WTC11 (cell line): ENCODE measurements at places on chromosomes 11 and 22. TPM values are rescaled to one million over a fixed set of nuclear protein-coding genes. Genes with fewer than 3 reads are reported as not detected.
A peak's percentile ranks its signal among the peaks of the same experiment; 100 is the strongest.

- no peak for DNase-seq
Measured at GRCh38 chr11:29293825-29294224, 723.0 kb downstream of the KCNA4 start.

DNA sequence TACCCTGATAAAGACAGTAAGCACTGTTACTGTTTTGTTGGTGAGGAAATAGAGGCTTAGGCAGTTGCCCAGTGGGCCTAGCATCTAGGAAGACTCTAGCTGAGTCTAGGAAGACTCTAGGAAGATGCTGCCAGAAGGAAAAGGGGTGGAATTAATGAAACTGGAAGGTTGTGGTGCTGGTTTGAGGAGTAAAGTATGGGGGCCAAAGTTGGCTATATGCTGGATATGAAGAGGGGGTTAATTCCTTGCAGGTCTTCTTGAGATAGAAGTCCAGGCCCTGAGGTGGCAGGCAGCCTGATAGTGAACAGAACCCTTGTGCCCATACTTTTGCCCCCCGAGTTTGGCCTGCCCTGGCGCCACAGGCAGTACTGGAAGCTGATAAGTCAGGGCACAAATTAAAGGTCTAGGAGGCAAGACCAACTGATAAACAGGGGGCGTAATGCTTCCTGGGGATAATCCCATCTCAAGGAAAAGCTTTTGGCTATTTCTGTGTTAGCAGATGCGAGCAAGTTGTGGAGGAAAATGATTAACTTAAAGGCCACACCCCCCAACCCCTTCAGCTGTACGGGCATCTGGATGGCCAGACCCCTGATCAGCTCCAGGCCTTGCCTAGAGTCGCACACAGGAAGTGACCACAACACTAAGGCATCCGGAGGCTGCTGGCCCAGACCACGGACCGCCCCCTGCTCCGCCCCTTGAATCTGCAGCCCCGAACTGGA, 3.1 kb downstream of the ILK start:
- peak; percentile 92 for DNase-seq

Gene C1QTNF5
- 2.0 to 3.0 TPM (median 2.2 TPM) in 3 replicates for total RNA-seq

DNA sequence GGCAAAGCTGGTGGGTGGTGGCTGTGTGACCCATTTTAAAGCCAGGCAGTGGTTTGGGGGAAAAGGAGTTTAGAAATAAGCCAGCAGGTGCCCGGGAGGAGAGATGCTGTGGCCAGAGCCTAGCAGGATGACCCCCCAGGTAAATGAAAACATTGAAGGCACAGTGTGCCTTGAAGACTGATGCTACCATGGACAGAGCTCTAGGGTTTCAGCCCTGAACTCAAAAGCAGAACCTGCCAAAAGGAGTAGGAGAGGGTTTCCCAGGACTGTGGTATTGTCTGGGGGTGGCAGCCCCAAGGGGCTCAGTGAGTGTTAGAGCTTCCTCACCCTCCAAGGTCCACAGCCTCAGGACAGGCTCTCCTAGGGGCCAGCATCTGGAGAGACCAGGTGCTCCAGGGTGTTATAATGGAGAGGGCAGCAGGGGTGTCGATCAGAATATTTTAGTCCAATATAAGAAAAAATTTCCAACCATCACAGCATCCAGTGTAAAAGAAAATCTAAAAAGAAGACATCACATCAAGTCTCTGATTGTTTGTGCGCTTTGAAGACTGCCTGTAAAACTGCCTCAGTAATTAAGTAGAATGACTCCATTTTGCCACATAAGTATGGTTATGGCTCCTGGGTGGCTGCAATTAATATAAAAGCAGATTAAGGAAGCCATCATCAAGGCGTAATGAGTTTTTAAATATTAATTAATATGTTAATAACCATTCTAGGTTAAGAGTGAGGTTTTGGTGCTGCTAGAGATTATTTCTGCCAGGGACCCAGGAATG, 88.6 kb upstream of the LMO1 start:
- no peak for DNase-seq

Gene MIAT
- 50.7 to 61.6 TPM (median 58.2 TPM) in 3 replicates for total RNA-seq

Gene MGAT3
- 10.3 to 11.4 TPM (median 11.4 TPM) in 3 replicates for total RNA-seq

GRCh38 chr22:27866135-27867084, 52.6 kb downstream of the PITPNB start:
- no peak for DNase-seq

DNA sequence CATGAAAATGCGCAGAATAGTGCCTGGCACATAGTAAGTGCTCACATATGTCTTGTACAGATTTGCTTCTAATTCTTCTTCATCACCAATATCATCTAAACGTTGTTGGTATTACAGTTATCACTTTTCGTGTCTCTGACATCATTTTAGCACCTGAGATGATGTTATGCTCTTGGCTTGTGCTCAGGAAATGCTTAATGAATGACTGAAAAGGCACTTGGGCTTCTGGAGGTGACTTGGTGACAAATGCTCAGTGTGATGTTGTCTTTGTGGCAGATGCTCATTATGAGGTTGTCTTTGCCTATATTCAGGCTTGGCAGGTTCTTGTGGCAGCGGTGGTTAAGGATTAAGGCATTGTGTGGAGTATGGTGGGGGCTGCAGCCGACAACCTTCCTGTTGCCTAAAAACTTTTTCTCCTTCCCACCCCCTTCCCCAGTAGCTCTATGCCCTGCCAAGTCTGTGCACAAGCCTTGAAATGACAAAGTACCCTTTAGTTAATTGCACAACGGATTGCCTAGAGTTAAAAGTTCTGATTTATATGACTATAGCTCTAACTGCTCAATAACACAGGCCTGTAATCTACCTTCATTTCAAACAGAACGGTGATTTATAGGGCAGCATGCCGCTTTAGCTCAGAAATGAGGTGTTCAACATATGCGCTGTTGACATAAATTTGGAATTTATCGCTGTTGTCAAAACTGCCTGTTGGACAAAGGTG, 82.5 kb downstream of the ZBTB16 start:
- DNase-seq, result no peak

DNA sequence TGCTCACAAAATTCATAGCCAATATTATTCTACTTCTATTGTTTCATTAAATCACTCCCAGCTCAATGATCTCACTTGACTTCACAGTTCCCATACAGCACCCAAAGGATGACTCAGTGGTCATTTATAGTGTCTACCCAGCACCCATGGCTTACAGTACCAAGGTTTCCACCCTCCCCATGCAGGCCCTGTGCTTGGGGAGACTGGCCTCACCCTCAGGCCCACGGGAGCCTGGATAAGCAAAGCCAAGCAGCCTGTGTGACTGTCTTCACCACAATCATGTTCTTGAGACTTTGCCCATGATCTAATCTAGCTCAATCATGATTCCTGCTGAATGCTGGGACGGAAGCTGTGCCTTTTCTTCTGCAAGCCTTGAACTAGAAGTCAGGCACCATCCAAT, 97.6 kb downstream of the SLC36A4 start:
- DNase-seq, result no peak

Gene DLG2
- total RNA-seq, result 12.9 to 17.5 TPM (median 15.2 TPM) in 3 replicates
